Chondrocyte (in vitro differentiated cells): ENCODE measurements at places on chromosomes 6 and 20.

DNA sequence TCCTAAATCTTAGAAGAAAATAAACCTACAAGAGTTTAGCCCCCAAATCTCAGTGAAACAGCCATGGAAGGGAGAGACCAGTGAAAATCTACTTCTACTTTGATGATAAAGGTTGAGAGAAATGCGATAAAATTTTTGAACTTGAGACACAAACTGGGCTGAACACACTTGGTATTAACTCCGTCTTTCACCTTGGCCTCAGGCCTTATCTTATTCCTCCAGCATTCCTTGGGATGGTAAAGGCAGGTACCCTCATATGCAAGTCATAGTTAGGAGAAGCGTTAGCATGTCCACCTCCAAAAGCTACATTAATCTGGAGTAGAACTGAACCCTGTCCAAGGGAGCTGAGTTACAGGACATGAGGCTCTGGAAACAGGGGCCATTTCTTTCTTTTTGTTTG, 1.2 kb upstream of the SPTLC3 start:
- no peak for DNase-seq

GRCh38 chr6:7042056-7042653, 65.6 kb upstream of the RREB1 start:
- DNase-seq = no peak

DNA sequence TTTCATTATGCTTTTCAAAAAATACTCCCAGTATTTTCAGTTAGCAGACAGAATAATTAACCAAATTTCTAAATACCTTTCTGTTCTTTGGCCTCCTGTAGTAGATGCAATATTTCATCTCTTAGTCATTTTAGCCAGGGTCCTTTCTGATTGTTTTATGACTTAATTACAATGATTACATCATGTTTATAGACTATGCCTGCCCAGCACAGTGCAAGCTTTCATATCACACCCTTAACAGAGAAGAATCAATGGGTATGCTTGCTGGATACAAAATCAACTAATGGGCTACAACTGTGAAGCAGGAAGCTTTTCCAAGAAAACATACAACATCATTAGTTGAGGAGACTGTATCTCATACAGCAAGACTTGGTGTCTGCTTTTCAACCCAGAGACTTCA, 119.8 kb upstream of the NRSN1 start:
- DNase-seq = no peak

DNA sequence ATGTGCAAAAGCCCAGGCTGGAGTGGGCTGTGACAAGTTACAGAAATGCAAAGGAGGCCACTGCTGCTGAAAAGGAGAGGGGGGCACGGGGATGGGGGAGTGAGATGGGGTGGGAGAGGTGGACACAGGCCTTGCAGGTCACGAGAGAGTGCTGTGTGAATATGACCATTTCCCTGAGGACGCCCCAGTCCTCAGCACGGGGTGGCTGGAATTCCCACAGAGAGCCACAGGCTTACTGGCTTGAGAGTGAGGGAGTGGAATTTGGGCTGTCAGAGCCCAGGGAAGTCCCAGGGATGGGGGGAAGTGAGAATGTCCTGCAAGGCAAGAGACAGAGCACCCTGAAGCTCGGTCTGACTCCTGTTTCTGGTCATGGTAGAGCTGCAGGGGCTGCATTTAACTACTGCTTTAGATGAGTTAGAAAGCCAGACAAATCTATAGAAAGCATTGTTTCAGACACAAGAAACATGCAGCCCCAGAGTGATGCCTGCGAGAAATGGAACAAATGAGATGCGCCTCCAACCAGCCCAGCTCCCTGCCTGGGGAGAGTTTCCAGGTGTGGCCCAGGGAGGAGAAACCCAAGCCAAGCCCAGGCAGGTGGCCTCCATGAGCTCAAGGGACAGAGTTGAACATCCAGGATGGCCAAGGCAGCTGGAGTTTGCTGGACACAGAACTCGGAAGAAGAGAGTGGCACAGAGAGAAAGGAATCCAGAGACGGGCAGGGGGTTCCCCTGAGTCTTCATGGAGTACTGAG, 30.5 kb downstream of the NPEPL1 start:
- DNase-seq = peak; percentile 30

GRCh38 chr6:2940010-2940850, 31.1 kb downstream of the SERPINB6 start:
- DNase-seq = no peak

GRCh38 chr6:4608361-4609115, 167.7 kb upstream of the CDYL start:
- DNase-seq = no peak

DNA sequence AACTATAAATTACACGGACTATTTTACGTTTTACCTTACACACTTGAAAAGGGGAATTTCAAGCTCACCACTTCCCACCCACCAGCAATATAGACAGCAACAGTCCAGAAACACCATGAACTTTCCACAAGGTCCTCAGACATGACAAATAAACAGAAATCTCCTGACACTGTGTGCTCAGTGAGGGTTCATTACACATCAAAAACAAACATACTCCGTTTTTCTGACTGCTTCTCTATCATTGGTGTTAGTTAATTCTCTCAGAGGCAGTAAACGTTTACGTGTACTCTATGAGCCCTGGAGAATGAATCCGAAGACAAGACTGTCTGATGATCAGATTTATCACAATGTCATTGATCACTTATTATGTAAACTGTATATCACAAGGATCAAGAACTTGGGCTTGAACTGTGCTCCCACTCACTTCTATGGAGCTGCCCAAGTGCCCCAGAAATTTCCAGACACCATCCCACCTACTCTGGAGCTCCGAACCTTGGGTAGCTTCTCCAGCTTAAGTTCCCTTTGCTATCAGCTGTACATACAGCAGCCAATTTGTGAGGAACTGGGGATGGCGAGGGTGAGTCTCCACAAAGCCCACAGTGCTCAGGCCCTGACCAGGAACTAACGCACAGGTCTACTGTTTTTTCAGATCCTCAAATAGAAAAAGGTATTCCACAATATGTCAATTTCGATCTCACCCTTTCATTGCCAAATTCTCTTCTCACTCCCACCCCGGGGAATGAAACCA, 86.0 kb downstream of the ALDH8A1 start:
- no peak for DNase-seq

DNA sequence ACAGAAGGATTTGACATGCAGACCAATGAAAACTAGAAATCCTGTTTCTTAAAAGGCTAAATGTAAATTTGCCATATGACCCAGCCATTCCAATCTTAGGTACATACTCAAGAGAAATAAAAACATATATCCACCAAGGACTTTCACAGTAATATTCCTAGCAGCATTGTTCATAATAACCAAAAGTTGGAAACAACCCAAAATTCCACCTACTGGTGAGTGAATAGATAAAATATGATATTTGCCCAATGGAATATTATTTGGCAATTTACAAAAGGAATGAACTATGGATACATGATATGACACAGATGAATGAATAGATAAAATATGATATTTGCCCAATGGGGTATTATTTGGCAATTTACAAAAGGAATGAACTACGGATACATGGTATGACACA, 22.7 kb downstream of the MTCL3 start:
- no peak for DNase-seq

DNA sequence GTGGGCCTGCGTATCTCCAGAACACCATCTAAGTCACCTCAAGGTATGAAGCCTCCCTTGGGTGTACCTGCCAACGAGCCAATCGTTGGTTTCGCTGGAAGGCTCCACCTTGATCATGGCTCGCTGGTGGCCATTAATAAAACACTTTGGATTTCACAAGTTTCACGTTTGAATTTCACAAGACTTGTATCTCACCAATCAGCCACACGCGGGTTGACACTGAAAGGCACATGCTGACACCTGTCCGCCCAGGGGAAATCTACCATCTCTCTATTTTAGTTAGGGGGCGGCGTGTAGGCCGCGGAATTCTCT, 586 bp upstream of the HMGA1 start:
- no peak for DNase-seq

DNA sequence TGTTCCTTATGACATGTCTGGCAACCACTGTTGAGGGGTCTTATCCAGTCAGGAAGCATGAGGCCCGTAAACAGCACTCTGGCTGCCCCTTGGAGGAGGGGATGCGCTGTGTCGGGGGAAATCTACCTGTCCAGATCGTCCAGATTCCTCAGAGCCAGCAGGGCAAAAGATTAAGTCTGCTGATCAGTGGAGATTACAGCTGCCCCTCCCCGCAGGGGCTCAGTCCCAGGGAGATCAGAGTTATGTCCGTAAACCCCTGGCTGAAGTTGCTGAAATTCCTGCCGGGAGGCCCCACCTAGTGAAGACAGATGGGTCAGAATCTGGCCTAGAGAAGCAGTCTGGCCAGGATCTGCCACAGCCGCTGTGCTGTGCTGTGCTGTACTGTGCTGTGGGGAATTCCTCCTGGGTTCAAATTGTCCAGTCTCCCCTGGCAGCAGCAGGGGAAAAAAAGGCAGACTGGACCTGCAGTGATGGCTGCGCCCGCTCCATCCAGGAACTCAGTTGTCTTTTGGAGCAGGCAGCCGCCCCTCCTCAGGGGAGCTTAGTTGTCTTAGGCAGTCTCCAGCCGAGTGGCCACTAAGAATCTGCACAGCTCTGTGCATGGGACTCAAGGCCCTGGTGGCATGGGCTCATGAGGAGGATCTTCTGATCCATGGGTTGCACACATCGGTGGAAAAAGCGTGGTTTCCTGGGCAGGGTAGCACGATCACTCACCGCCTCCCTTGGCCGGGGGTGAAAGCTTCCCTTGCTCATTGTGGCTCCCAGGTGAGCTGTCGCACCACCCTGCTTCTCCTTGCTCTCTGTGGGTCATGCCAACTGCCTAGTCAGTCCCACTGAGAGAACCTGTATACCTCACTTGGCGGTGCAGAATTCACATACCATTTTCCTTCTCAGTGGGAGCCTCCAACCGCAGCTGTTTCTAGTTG, 1368.8 kb upstream of the ADGRB3 start:
- DNase-seq = peak; percentile 60

DNA sequence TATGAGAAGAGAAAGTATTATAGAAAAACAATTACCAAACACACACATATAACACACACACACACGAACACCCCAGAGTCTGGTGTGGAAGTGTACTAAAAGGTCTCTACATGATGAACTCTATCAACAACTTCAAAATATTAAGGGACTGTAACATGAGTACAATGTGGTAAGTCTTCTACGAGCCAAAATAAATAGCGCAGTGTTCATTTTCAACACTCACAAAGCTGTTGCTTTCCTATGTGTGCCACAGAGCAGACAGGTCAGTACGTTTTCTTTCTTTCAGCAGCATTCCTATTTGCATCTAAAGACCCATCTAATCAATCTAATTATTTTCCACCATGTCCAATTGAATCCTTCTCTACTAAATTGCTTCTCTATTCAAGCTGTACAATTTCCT, 12.1 kb upstream of the CNKSR3 start:
- no peak for DNase-seq

DNA sequence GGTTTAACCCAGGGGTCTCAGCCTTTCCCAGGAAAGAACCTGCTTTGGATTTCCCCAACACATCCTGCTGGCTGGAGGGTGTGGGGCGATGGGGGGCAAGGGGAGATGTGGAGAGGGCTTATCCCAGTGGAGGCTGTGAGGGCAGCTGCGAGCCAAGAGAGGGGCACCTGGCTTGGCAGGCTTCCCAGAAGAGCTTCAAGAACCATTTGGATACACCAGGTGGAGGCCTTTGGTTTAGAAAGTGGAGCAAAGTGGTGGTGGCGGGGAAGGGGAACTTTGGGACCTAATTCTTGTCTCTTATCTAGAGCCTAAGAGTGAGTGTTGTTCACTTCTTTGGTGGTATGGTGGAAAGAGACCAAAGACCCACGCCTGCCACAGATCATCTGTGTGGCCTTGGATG, 12.4 kb downstream of the CD40 start:
- DNase-seq = peak; percentile 57

GRCh38 chr6:22952097-22952496, 382.7 kb downstream of the HDGFL1 start:
- DNase-seq = no peak

GRCh38 chr6:6631534-6632276, 43.2 kb downstream of the LY86 start:
- no peak for DNase-seq

DNA sequence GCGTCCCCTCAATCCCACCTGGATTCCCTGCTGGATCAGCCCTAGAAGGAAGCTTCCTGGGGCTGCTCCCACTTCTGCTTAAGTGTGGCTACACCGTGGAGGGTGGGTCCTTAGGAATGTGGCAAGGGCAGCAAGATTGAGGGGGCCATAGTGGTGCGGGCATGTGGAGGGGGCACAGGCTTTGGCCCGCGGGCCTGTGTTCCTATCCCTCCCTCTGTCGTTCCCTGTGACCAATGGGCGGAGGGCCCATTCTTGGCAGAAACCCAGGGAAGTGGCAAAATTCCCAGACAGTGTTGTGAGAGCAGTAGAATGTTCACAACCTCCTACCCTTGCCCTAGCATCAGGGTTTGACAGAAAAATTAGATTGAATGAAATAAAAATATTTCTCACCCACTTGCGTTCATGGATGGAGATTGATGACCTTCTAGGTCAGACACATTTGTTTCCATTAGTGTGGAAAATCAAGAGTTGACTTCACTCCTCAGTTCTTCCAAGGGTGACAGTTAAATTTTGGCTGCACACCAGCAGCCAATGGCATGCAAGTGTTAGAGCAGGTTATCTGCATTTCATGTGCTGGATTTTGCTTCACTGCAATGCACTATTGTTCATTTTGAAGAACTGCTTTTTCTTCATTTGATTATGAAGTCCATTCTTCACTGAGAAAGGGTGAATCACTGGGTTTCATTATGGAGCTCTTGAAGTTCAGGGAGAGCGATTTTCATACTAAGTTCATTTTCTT, 49.3 kb upstream of the AHI1 start:
- no peak for DNase-seq

- DNase-seq = peak; percentile 38
These were observed 65.1 kb upstream of the DUSP22 start for GRCh38 chr6:227074-227782.

- no peak for DNase-seq
These were observed 52.8 kb upstream of the UST start for GRCh38 chr6:148693882-148694484.

DNA sequence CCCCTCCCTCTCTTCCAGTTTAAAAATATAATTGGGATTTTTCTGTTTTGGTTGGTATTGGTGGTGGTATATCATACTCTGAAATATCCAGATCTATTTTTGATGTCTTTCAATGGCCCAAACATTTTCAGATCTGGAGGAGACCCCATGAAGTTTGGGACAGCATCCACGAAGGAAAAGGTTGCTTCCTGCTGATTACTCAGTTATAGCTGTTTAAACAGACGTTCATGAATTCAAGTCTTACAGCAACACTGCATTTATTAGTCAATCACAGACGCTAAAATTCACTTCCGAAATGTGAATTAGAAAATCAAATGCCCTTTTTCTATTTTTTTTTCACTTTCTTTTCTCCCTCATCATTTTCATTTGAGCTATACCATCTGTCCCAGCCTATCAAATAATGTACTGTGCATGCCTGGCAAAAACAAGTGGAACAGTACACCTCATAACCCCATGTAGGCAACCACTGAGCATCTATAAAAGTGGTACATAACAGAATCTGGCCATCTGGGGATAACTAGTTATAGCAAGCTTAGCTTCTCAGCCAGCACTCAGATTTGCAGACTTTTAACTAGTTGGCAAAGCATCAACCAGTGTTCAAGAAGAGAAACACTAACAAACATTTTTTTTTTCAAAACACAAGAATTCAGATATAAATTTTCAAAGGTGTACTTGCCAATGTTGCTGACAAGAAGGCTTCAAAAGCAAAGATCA, 124.5 kb downstream of the HIVEP2 start:
- no peak for DNase-seq

- DNase-seq = no peak
These were observed 88.3 kb downstream of the BMP2 start for GRCh38 chr20:6855796-6856195.

- DNase-seq = no peak
These were observed 1.9 kb upstream of the SASH1 start for GRCh38 chr6:148340586-148341297.
